ENCODE measurements at places on chromosomes 3 and 15.

- no peak for DNase-seq
These were observed 646.0 kb downstream of the TUSC7 start for GRCh38 chr3:117355566-117355965.

GRCh38 chr3:193236599-193236998 lies 4.4 kb upstream of the PLAAT1 start:
- no peak for DNase-seq

DNA sequence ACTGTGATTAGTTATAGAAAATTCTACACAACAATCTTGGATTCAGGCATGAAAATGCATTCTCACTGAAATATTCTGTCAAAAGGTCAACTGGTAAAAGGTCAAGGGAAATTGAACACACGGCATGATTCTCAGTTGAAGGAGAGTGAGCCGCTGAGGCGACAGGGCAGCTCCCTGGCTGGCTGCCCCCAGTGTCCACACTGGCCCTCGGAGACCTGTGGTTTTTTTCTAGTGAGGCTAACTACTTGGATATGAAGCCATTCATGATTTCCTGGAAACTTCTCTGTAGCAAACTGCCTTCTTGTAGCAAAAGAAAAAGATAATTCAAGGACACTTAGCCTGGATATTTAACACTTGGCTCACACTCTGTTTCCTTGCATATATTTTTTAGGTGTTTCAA lies 37.2 kb downstream of the AADACL2 start:
- DNase-seq = no peak

DNA sequence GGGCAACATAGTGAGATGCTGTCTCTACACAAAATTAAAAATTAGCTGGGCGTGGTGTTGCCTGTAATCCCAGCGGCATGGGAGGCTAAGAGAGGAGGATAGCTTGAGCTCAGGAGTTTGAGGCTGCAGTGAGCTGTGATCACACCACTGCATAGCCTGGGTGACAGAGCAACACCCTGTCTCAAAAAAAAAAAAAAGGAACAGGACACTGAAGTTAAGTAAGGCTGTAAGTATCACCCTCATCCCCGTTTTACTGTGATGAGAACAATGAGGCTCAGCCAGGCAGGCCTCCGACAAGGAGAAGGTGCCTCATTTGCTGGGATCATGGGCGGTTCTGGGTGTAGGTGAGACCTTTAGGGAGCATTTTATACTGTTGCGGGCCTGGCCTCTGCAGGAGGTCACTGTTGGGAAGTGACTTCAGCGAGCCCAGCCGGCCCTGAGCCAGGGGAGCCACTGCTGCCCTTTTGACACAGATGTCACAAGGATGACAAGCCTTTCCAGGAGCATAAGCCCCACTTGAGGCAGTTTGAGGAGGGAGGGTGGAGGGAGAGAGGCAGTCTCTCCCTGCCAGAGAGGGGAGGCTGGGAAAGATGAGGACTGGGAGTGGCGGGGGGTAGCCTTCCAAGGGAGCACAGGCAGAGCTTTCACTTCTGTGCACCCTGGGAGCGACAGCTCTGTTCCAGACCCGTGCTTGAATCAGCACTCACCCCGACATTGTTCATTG lies 30.8 kb downstream of the IRAK2 start:
- DNase-seq = no peak

GRCh38 chr3:122609798-122610559 lies 32.5 kb downstream of the PARP15 start:
- no peak for DNase-seq

GRCh38 chr3:141776376-141776775 lies 13.2 kb downstream of the GRK7 start:
- DNase-seq = no peak

DNA sequence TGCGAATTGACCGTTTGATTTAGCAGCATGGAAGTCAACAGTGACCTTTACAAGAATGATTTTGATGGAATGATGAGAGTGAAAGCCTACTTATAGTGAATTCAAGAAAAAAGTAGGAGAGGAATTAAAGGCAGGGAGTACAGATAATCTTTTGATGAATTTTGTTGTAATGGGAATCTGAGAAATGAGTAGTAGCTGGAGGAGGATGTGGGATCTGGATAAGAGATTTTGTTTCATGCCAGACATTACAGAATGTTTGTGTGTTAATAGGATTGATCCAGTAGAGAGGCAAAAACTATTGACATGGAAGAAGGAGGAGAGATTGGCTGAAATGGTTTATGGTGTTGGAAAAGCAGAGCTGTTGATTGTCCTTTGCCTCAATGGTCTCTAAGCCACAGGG lies 17.4 kb upstream of the ZNF609 start:
- no peak for DNase-seq

DNA sequence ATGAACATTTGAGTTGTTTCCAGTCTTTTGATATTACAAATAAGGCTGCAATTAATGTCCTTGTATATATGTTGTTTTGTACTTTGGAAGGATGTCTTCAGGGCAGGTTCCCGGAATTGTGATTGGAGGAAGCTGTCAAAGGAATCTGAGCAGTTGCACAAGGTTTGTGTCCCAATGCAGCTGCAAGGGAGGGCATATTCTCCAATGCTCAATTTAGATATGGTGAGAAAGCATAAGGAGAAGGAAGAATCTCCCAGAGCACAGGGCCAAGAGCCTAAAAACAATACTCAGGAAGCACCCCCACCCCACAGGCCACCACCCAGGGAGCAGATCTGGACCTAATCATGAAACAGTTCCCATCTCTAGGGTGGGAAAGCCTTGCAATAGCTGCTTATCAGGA lies 228.0 kb upstream of the LRRFIP2 start:
- no peak for DNase-seq

DNA sequence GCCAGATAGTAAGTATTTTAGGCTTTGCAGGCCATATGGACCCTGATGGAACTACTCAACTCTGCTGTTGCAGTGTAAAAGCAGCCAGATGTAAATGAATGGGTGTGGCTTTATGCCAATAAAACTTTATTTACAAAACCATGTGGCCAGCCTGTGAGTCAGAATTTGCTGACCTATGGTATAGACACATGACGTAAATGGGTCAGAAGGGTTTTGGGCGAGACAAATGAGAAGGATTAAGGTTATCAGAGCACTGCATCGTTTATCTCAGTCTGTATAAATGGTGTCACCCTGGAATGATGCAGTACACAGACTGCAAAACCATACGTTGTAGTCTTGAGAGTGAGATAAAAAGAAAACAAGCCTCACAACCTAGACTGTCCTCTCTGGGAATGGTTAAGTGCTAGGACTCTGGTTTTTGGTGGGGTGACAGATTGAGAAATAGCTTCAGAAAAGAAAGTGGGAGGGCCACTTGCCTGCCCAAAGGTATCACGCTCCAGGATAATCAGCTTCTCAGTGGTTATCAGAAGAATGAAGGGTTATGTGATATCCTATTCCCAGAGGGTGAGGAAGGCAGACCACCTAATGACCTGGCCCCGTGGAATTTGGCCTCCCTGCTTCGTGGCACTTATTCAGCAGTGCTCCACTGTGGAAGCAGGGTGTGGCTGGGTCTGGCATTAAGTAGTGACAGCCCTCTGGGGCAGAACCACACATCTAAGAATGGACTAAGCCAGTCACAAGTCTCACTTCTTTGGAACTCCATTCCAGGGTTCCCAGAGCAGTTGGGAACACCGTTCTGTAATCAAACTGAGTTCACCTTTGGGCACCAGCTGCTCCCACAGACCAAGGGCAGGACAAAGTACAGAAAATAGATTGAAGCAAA lies 46.1 kb downstream of the ABHD5 start:
- no peak for DNase-seq

GRCh38 chr15:65424683-65425082 lies 1.9 kb upstream of the IGDCC4 start:
- DNase-seq = no peak

- no peak for DNase-seq
These were observed 36.9 kb downstream of the MRPS11 start for GRCh38 chr15:88504445-88504844.

DNA sequence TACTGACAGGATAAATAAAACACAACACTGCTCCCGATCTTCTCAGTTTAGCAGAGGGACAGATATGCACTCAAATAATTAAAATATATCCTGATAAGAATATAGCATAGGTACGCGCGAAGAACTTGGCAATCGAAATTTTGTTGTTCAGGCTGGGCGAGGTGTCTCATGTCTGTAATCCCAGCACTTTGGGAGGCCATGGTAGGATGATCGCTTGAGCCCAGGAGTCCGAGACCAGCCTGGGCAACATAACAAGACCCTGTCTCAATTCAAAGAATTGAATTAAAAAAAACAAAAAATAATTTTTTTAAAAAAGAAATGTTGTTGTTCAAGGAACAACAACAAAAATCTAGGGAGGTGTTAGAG lies 7.6 kb downstream of the B2M start:
- DNase-seq = no peak

DNA sequence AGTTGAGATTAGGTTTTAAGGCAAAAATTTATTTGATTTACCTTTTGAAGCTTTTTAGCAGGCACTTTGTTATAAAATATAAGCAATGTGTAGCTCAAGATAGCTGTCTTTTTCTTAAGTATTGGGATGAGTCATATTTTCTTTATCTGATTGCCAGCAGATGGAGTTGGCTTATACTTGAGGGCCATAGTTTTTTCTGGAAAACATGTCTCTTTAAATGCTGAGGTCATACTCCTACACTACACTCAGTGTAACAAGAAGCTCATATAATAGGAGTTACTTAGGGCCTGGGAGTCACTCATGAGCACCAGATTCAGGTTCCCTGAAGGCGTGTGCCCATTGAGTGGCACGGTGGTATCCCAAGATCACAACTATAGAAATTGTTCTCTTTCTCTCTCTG lies 579.8 kb downstream of the EDEM1 start:
- no peak for DNase-seq

- DNase-seq = no peak
These were observed 210.9 kb upstream of the TOPAZ1 start for GRCh38 chr3:44030687-44031305.

DNA sequence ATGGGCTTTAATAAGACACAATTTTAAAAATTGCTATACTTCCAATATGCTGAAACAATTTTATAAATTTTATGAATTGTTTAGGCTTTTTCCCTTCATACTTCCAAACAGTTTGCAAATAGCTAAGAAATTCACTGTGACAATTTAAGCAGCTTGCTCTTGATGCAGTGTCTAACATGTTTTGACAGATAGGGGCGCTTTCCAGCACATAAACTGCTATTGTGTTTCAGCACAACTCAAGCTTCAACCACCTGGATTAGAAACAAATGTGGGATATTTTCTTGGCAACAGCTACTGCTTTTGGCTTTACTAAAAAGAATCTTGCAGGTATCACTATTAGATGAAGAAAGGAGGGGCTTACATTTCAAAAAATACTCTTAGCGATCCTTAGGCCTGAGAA lies 565.8 kb upstream of the DPPA4 start:
- DNase-seq = no peak

- DNase-seq = no peak
These were observed 277.5 kb upstream of the AGTR1 start for GRCh38 chr3:148420242-148420641.

- no peak for DNase-seq
These were observed 905.8 kb downstream of the IGSF11 start for GRCh38 chr3:118128886-118129285.

GRCh38 chr3:183583331-183584245 lies 28.1 kb upstream of the KLHL6 start:
- DNase-seq = no peak

GRCh38 chr3:101976473-101976872 lies 127.2 kb downstream of the NFKBIZ start:
- DNase-seq = no peak

- no peak for DNase-seq
These were observed 331.5 kb upstream of the CFAP20DC start for GRCh38 chr3:59381282-59381681.

- no peak for DNase-seq
These were observed 9.0 kb downstream of the GOLIM4 start for GRCh38 chr3:168086541-168087260.

DNA sequence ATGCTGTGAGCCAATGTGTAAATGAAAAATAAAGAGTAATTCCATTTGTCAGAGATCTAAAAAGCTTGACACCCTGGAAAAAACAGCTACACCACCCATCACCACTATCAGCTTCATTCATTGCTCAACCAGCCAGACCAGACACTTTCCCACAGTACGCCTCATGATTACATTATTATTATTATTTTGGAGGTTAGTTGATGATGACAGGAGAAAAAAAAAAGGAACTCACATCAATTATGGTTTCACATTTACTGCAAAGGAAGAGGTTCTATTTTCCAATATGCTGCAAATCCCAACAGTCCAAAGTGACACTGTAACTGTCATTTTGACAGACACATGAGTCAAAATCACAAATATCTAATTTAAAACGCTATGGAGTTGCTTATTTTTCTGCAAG lies 134.7 kb upstream of the TSC22D2 start:
- no peak for DNase-seq

GRCh38 chr3:100912571-100912970 lies 80.7 kb downstream of the ABI3BP start:
- no peak for DNase-seq

DNA sequence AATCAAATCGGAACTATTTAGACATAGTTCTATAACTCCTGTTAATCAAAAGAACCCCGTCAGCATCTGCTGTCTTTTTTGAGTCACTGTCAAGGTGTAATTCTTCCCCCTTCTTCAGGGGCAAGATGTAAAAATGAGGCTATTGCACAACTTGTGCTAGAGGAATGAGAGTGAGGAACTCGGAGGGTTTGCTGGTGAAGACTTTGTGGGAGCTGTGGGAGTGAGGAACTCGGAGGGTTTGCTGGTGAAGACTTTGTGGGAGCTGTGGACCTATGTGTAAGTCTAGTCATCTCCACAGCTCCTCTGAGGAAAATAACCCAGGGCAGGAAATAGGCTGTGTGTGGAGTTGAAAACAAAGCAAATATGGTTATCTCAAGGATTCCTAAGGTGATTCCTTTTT lies 2.5 kb upstream of the CERS3 start:
- DNase-seq = no peak

- DNase-seq = no peak
These were observed 19.9 kb upstream of the EBLN2 start for GRCh38 chr3:73041537-73041936.

- DNase-seq = no peak
These were observed 34.1 kb downstream of the CCDC191 start for GRCh38 chr3:114022145-114022802.

GRCh38 chr3:122560680-122561079 lies 3.4 kb downstream of the PARP9 start:
- DNase-seq = no peak

DNA sequence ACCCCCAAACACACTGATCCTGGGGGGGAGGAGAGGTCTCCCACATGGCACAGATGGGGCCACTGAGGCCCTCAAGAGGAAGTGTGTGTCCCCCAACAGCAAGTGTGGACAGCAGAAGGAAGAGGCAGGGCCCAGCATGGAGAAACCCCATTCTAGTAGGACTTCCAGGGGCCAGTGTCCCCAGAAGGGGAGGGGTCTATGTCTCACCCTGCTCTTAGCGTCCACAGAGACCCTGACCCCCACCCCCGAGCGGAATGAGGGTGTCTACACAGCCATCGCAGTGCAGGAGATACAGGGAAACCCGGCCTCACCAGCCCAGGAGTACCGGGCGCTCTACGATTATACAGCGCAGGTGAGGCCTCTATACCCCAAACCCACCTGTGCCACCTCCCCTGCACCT lies 35.3 kb downstream of the TSPAN3 start:
- DNase-seq = no peak

DNA sequence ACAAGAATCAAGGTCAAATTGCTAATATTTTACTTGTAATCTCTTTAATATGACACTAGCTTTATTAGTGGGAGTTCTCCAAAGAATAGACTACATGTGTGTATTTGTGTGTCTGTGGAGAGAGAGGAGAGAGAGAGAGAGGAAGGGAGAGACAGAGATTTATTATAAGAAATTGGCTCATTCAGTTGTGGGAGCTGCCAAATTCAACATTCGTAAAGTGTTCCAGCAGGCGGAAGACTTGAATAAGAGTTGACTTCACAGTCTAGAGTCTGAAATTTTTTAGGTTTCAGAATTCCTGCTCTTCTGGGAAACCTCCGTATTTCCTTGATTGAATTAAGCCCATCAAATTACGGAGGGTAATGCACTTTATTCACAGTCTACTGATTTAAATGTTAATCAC lies 4.7 kb upstream of the CLDN1 start:
- DNase-seq = no peak

Measured in stimulated activated CD4-positive, alpha-beta T cell treated with anti-CD3 and anti-CD28 coated beads, Interleukin-1b, Interleukin-23, amount 100 ng/mL, for 1 hour (primary cell).